ENCODE measurements at places on chromosomes 5 and 9. TPM values are rescaled to one million over a fixed set of nuclear protein-coding genes. Genes with fewer than 3 reads are reported as not detected.

Gene ITGA2
- 0.03 TPM for total RNA-seq

Gene HAPLN1
- not detected for total RNA-seq

Gene SYNPO
- total RNA-seq = 0.06 TPM

GRCh38 chr5:102654559-102655349, 100.4 kb upstream of the PAM start:
- no peaks in the 10 kb centered on the region for H3K4me1 ChIP-seq
- no peak for DNase-seq
- no peak overlapping the region for H3K4me3 ChIP-seq
- H3K36me3 ChIP-seq = no peaks in the 10 kb centered on the region
- no peaks in the 10 kb centered on the region for H3K27me3 ChIP-seq

DNA sequence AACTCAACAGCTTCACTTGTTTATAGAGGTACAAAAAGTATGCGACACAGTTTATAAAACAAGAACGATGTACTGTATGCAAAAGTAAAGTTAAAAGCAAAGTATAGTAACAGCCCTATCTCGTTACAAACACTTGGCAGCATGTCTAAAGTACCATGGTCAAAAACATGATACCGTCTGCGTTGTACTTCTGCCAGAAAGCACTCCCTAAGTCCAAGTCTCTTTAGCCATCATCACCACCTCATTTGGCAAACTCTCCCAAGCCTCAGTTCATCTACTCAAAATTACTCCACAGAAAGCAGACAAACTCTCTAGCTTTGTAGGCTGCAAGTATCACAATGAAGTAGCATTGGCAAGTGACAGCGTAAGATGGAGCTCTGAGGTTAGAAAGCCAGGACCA, 73.4 kb downstream of the NFIB start:
- H3K4me3 ChIP-seq = no peak overlapping the region
- no peaks in the 10 kb centered on the region for H3K4me1 ChIP-seq
- no peaks in the 10 kb centered on the region for H3K27me3 ChIP-seq
- no peaks in the 10 kb centered on the region for H3K36me3 ChIP-seq
- no peak for DNase-seq
- H3K27ac ChIP-seq = no peak overlapping the region

DNA sequence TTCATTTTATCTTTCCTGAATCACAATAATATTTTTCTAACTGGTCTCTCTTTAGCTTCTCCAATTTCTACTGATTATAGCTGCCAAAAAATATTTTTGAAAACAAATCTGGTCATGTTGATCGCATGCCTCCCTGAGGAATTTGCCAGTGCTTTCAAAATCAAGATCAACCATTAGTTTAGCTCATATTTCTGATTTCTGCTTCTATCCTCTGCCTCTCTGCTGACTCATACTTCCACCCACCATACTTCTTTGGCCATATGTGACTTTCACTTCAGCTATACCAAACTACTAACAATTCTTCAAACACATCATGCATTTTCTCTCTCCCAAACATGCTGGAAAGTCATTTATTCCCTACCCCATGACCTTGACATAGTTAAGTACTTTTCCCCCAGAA, 636.5 kb downstream of the TLE1 start:
- no peak for DNase-seq
- H3K4me3 ChIP-seq = no peak overlapping the region
- no peaks in the 10 kb centered on the region for H3K36me3 ChIP-seq
- no peak overlapping the region for H3K27ac ChIP-seq
